Activated CD8-positive, alpha-beta memory T cell treated with anti-CD3 and anti-CD28 coated beads for 48 hours (primary cell): ENCODE measurements at places on chromosomes 3 and 15.

- DNase-seq, result no peak
These were observed 42.7 kb downstream of the DUT start for GRCh38 chr15:48373821-48374451.

DNA sequence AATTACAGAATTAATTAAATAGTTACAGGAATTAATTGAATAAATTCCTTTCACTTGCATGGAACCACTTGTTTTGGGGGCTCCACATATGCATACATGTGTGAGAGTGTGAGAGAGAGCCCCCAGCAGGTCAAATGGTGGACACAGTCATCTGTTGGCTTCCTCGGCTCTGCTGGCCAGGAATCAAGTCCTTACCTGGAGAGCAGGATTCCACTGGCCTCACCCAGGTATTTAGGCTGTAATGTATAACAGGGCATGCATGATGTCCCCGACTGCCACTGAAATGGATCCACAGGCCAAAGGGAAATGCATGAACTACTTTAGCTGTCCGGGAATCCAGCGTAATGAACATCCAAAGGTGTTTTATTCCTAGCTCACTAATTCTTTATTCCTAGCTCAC, 139.7 kb upstream of the SMAD3 start:
- DNase-seq, result no peak

- DNase-seq, result no peak
These were observed 151.5 kb upstream of the BHLHE40 start for GRCh38 chr3:4827767-4828166.

DNA sequence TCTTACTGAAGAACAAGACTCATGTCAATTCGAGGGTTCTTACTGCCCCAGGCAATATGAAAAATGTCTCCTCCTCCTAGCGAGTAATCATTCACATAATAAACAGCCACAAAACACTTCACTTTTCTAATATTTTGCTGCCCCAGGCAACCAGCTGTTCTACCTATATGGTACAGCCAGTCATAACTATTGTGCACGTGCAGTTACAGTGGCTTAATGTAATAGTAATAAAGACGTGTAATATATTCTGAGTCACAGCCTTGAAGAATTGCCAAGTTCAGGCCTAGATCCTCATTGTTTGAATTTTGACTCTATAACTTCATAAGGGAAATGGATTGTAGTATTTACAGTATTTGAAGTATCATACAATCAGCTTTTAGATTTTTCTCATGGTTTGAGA, 1250.0 kb upstream of the GBE1 start:
- DNase-seq, result no peak

GRCh38 chr3:170480111-170480510, 61.4 kb downstream of the CLDN11 start:
- no peak for DNase-seq

DNA sequence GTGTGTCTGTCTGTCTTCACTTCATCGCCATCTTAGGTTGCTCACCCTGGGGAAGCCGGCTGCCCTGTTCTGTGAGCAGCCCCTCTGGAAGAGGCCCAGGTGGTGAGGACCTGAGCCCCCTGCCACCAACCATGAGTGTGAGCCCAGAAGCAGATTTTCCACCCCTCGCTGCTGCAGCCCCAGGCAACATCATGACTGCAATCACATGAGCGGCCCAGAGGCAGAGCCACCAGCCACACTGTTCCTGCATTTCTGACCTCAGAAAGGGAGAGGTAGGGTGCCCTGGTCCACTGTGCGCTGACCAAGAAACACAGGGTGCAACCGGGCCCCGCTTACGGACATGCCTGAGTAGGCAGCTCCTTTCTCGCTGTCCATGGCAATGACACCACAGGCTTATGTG, 92.3 kb upstream of the IQSEC1 start:
- no peak for DNase-seq

GRCh38 chr3:75262661-75263060, 401.5 kb upstream of the FRG2C start:
- DNase-seq, result no peak

GRCh38 chr3:69665026-69665737, 74.1 kb upstream of the MITF start:
- DNase-seq, result no peak

GRCh38 chr3:127791221-127791913, 30.9 kb downstream of the MGLL start:
- DNase-seq, result no peak

DNA sequence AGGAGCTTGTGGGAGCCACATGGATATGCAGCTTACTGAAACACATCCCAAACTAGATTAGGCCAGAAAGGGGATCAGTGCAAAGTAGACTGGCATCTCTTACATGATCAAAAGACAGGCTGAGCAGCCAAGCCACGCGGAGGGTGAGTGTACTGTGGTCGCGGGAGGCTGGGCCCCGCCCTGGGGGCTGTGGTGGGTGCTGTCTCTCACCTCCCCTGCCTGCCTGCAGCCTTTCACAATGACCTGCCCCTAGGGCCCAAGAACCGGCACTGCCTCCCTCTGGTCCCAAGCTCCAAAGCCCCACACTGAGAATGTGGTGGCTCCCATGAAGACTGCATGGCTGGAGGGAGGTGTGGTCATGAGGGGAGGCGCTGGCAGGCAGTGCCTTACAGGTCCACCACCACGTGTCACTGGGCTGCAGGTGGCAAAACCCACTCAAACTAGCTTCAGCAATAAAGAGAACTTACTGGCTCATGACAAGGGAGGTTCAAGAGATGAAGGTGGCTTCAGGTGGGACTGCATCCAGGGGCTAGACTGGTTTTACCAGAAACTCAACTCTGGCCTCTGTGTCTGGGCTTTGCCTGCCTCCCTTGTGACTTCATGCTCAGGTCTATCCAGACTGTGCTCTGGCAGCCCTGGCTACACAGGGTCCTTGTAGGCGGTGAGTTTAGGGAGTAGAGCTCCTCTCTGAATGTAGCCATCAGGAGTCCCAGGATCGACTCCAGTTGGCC, 27.4 kb upstream of the PLXND1 start:
- DNase-seq, result no peak

DNA sequence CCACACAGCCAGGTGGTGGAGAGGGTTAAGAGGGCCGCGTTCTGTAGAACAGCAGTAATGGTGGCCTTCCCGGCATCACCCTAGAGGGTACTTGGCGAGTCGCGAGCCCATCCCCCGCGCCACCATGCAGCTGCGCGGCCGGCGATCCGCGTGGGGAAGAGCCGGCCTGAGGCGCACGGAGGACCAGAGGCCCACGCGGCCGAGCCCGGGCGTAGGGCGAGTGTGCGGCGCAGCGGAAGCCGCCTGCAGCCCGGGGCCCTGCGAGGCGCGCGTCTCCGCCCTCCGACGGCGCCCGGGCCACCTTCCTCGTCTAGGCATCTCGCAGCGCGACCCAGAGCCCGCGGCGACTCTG, 423 bp downstream of the TKT start:
- no peak for DNase-seq

- no peak for DNase-seq
These were observed 66.2 kb downstream of the TAFA4 start for GRCh38 chr3:68866157-68866556.

DNA sequence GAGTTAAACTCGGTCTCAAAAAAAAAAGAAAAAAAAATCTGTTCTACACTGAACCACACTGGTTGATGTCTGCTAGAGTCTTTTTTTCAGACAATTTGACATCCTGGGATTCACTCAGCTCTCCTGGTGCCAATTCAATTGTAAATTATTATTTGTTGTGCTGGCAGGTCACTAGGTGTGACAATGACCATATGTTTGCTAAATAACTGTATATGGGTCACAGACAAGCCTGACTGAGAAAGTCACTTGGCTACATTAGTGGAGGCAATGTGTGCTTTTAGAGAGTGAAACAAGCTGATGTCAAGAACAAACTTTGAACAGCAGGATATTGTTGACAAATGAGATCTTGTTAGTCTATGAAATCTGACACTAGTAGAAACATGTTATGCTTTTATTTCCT, 1379.1 kb downstream of the ZPLD1 start:
- DNase-seq, result no peak

DNA sequence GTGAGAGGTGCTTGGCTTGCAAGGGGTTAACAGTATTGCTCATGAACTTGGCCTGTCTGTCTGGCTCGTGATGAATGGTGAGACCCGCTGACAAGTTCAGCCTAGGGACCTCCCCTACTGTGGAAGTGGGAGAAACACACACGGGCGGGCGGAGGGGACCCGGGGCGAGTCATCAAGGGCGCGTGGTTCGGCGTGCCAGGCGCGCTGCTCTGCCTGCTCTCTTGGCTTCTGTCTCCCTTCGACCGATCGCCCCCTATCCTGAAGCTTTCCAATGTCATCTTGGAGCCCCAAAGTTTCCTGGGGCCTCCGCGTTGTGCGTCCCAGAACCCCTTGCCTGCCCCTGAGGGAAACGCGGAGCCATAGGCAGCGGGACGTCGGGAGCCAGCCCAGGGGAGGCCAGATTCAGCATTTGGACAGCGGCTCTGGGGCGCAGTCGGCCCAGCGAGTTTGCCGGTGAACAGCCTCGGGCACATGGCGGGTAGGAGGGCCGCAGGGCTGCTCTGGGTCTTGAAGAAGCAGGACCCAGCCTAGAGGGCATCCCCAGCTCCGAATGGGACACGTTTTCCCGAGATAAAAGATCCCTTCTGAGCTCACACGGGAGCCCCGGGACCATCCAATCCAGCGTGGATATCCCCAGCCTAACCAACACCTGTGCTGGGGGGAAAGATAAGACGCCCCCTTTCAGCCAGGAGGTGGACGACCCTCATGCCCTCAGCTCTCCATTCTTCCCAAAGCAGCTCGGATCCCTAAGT, 27.0 kb upstream of the POLG start:
- DNase-seq, result no peak

- no peak for DNase-seq
These were observed 37.6 kb upstream of the ZNF710 start for GRCh38 chr15:89963301-89964231.

GRCh38 chr3:50324351-50325112, 2.0 kb upstream of the HYAL2 start:
- no peak for DNase-seq

DNA sequence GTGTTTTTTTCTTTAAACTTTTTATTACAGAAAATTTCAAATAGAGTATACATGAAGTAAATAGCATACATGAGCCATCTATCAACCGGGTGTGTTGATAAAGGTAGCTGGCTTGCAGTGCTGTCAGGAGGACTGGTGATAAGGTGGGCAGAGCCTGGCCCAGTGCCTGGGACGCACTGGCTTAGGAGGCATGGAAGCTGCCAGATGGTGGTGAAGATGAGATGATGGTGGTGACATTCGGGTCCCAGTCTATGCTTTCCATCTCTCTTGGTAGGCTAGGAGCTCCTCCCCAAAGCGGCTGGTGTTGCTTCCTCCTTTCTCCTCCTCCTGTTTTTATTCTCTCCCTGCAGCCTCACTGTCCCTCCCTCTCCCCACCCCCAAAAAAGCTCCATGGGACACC, 101.7 kb downstream of the ADCY5 start:
- DNase-seq, result no peak

DNA sequence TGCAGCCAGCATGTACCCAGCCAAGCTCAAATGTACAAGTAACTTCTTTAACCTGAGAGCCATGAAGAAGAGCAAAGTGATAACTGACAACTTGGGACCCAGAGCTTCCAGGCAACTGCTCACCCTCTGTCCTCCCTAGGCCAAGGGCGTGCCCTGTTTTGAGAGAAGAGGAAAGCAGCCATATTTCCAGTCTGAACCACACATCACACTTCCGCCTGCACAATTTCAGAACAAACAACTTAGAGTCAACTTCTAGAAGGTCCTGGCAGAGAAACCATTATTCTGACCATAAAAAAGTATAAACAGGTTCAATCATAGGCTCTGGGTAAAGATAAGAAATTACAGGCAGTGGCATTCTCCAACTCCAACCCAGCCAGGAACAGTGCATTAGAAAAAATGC, 50.1 kb downstream of the ITGB5 start:
- DNase-seq, result no peak

DNA sequence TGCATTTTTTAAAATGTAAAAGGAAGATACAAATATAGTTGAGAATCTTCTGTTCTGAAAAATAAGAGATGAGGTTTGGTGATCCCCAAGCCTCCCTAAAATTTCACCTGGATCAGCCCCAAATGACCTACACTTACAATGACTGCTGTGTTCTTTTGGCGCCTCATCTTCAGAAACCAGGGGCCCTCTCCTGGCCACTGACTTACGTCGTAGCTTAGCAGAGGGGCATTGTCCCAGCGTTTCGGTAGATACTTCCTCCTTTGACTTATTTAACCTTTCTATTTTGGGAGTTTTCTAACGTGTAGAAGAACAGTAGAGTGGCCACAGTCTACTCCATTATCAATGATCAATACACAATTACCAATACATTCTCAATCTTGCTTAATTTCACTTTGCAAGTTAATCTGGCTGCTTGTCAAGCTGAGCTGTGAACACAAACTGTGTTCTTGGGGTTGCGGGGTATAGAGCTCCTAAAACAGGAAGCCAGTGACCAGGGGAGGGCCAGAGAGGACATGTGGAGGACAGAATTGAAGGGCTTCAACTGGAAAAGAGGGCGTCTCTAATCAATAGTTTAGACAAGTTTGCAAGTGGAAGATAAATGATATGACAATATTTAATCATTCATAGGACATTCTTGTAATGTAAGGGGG, 419.5 kb downstream of the LPP start:
- DNase-seq, result no peak

DNA sequence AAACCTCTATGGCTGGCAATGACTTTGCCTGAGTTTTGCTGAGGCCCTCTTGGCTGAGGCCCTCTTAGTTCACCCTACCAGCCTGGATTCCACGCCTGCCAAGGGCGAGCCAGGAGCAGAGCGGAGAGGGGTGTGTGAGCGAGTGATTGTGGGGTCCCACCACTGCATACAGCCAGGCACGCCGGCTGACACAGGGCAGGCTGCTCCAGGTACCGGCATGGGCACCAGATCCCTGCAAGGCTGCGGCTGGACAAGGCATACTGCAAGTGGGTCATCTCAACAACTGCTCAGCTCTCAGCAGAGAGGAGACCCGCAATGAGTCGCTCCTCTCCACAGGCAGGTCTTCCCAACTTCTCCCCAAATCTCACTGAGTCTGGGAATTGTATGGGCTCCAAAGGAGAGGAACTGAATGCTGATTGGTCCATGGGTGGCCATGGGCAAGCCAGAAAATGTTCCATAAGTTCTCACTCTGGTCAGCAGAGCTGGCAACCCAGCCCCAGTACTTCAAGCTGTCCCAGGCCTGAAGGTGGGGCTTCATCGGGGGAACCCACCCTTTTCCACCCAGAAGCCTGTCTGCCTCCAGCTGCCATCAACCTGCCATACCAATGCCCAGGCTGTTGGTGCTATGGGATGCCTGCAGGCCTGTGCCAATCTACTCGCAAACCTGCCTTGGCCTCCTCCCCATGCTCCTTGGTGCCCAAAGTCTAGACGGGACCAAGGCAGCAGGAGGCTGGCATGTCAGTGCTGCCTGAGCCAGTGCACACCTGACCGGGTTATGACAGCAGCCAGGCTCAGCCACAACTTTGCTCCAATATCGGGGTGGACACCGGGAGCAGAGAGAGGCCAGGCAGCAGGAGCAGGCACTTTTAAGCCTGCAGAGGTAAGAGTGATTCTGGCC, 1273.6 kb upstream of the GBE1 start:
- DNase-seq, result no peak

GRCh38 chr3:60281970-60282369, 969.3 kb downstream of the FHIT start:
- no peak for DNase-seq

DNA sequence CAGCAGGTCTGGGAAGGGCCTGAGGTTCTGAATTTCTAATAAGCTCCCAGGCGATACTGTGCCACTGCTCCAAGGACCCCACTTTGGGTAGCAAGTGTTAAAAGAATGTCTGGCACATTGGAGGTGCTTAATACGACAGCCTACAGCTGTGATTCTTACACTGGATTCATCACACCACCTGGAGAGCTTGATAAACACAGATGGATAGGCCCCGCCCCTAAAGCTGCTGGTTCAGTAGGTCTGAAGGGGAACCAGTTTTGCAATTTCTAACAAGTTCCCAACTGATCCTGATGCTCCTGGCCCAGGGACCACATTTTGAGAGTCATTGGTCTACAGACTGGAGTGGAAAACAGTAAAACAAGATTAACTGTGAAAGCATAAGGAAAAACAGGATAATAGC, 124.8 kb upstream of the ST8SIA2 start:
- no peak for DNase-seq
